ENCODE measurements at places on chromosomes 2 and 18. TPM values are rescaled to one million over a fixed set of nuclear protein-coding genes. Genes with fewer than 3 reads are reported as not detected.

GAL3ST2 gene
- 0.18 TPM for total RNA-seq

UBXN4 gene
- total RNA-seq: 63.0 TPM

ASB18 gene
- total RNA-seq: not detected

ERFE gene
- 7.3 TPM for total RNA-seq

NT5C1B gene
- total RNA-seq: not detected

CFAP65 gene
- not detected for total RNA-seq

TGFA gene
- 0.28 TPM for total RNA-seq

ANO7 gene
- total RNA-seq: 0.83 TPM

FBXO36 gene
- total RNA-seq: 3.8 TPM

TBR1 gene
- total RNA-seq: not detected

ZNF385B gene
- not detected for total RNA-seq

SCN9A gene
- total RNA-seq: 7.8 TPM

NMUR1 gene
- total RNA-seq: not detected
